Naive thymus-derived CD8-positive, alpha-beta T cell (primary cell): ENCODE measurements at places on chromosomes 11 and 22. TPM values are rescaled to one million over a fixed set of nuclear protein-coding genes. Genes with fewer than 3 reads are reported as not detected.

- H3K27ac ChIP-seq: peak overlapping the region; percentile 91
- peaks cover 13% of the 10 kb centered on the region for H3K4me1 ChIP-seq
- H3K36me3 ChIP-seq: no peaks in the 10 kb centered on the region
- H3K27me3 ChIP-seq: no peaks in the 10 kb centered on the region
These were observed 995 bp downstream of the TMEM134 start for GRCh38 chr11:67468056-67468455.

DNA sequence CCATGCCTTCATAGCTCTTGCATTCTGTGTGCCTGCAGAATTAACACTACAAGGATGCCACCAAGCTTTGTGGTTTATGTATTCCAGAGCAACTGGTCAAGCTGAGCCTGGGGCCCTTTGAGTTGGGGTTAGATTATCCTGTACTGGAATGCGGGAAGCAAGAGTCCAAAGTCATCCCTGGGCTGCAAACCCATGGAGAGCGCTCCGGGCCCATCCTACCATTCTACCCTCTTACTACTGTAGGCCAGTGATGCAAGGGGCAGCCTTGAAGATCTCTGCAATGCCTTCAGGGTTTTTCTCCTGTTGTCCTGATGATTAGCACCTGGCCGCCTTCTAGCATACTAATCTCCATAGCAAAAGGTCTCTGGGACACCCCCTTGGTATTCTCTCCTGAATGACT lies 51.3 kb downstream of the TUG1 start:
- no peaks in the 10 kb centered on the region for H3K36me3 ChIP-seq
- H3K4me3 ChIP-seq: no peak overlapping the region
- no peaks in the 10 kb centered on the region for H3K27me3 ChIP-seq
- H3K4me1 ChIP-seq: no peaks in the 10 kb centered on the region

OR11H1 gene
- total RNA-seq: not detected

DNA sequence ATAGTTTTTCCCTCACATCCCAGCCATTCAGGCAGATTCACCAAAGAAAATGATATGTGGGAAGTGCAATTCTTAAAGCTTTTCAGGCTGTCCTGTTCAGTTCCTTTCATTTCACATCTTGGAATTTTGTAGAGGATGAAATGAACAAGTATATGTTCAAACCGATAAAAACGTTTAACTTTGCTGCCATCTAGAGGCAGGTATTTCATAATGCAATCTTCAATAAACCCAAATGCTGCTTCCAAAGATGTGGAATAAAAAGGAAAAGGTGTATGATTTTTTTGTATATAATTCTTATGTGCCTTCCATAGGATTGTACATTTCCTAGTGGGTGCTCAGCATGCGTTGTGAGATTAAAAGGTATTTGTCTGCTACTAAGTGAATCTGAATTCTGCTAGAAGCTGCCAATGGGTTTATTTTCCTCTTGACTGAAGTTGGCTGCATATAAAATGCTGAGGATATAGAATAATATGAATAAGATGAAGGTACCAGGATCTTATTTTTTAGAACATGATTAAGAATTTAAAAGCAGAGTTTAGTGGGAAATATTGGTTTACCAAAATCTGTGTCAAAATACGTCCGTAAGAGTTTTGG lies 199.3 kb downstream of the PGR start:
- H3K36me3 ChIP-seq: no peaks in the 10 kb centered on the region
- no peaks in the 10 kb centered on the region for H3K4me1 ChIP-seq
- no peak overlapping the region for H3K27ac ChIP-seq
- H3K4me3 ChIP-seq: no peak overlapping the region
- H3K27me3 ChIP-seq: no peaks in the 10 kb centered on the region
- peak; percentile 22 for DNase-seq

- H3K27me3 ChIP-seq: peaks cover 23% of the 10 kb centered on the region
- no peak overlapping the region for H3K4me3 ChIP-seq
- no peak overlapping the region for H3K27ac ChIP-seq
- no peaks in the 10 kb centered on the region for H3K4me1 ChIP-seq
- peaks cover 2% of the 10 kb centered on the region for H3K36me3 ChIP-seq
These were observed 61.3 kb downstream of the MN1 start for GRCh38 chr22:27740202-27740748.

MS4A7 gene
- total RNA-seq: 1.3 TPM

DNA sequence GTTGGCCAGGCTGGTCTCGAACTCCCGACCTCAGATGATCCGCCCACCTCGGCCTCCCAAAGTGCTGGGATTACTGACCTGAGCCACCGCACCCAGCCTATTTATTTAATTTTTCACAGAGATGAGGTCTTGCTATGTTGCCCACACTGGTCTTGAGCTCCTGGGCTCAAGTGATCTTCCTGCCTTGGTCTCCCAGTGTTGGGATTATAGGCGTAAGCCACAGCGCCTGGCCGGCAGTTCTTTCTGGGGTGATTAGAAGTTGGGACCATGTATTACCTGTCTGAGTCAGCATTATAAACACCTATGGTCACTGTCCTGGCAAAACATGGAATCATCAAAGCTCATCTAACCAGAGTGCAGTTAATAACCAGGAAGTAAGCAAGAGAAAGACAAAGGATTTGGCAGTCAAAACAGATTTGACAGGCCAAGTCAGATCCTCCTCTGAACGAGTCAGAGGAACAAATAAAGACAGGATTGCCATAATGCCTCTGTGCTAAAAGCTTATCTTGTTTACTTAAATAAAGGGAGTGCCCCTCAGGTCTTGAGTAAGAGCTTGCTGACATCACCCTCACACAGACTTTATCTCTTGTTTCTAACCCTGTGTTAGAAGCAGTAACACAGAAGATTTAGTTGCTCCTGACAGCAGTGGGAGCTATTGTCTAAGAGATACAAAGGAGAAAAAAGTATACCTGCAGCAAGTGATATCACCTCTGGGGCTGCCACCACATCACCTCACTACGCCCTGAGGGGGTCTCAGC lies 3.7 kb downstream of the SERPIND1 start:
- no peak for DNase-seq
- no peaks in the 10 kb centered on the region for H3K4me1 ChIP-seq
- H3K27me3 ChIP-seq: no peaks in the 10 kb centered on the region
- peak overlapping the region; percentile 41 for H3K27ac ChIP-seq

- peaks cover 19% of the 10 kb centered on the region for H3K27me3 ChIP-seq
- no peak overlapping the region for H3K4me3 ChIP-seq
- H3K27ac ChIP-seq: no peak overlapping the region
These were observed 152.8 kb upstream of the ZBED5 start for GRCh38 chr11:11010624-11011127.

GRCh38 chr22:44329179-44329796 lies 16.5 kb upstream of the SHISAL1 start:
- peak overlapping the region; percentile 43 for H3K27ac ChIP-seq
- H3K4me1 ChIP-seq: peaks cover 28% of the 10 kb centered on the region
- H3K27me3 ChIP-seq: peaks cover 56% of the 10 kb centered on the region
- H3K36me3 ChIP-seq: peaks cover 5% of the 10 kb centered on the region
- peak overlapping the region; percentile 12 for H3K4me3 ChIP-seq

GRCh38 chr11:33696931-33697638 lies 3.5 kb downstream of the C11orf91 start:
- peaks cover 18% of the 10 kb centered on the region for H3K4me1 ChIP-seq
- H3K36me3 ChIP-seq: no peaks in the 10 kb centered on the region
- no peak overlapping the region for H3K4me3 ChIP-seq
- H3K27ac ChIP-seq: no peak overlapping the region
- no peak for DNase-seq

- peaks cover 14% of the 10 kb centered on the region for H3K27me3 ChIP-seq
- no peaks in the 10 kb centered on the region for H3K36me3 ChIP-seq
- H3K27ac ChIP-seq: no peak overlapping the region
- peaks cover 5% of the 10 kb centered on the region for H3K4me1 ChIP-seq
- no peak overlapping the region for H3K4me3 ChIP-seq
These were observed 25.0 kb downstream of the KRTAP5-5 start for GRCh38 chr11:1654388-1655167.

MIF gene
- 206 TPM for total RNA-seq

CRYBA4 gene
- not detected for total RNA-seq

- H3K27ac ChIP-seq: no peak overlapping the region
- no peaks in the 10 kb centered on the region for H3K27me3 ChIP-seq
- no peak overlapping the region for H3K4me3 ChIP-seq
- peaks cover 32% of the 10 kb centered on the region for H3K36me3 ChIP-seq
- peaks cover 6% of the 10 kb centered on the region for H3K4me1 ChIP-seq
These were observed 139.2 kb downstream of the WNT11 start for GRCh38 chr11:76067099-76067498.

DNA sequence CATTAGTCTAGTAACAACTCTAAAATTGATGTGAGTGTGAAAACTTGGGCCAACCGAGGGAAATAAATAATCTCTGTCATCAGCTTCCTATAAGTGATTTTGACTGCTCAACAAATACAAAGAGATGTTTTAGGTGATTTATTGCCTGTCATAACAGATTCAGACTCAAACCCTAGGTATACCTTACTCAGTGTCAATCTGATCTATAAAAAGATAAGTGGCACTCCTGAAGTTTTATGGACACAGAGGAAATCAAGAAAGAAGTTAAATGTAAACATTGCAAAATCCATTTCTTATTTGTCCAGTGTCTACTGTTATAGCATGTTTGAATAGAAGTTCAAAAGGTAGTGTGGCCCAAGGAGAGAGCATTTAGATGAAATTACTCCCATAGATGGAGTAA lies 30.4 kb upstream of the TYR start:
- no peak overlapping the region for H3K4me3 ChIP-seq
- H3K27me3 ChIP-seq: no peaks in the 10 kb centered on the region
- no peaks in the 10 kb centered on the region for H3K4me1 ChIP-seq
- H3K36me3 ChIP-seq: no peaks in the 10 kb centered on the region
- no peak for DNase-seq

DNA sequence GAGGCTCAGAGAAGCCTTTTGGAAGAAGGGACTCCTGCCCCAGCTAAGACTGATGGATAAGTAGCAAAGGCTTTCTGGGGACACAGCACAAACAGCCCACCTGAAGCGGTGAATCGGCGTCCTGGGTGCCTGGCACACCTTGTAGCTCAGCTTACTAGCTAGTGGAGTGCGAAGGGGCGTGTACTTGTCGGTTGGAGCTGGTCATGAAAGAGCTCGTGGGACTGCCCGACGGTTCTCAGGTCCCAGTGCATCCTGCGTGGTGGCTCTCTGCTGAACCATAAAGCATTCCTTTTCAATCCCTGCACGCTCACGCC lies 690 bp upstream of the UVRAG start:
- no peaks in the 10 kb centered on the region for H3K27me3 ChIP-seq
- no peaks in the 10 kb centered on the region for H3K36me3 ChIP-seq
- peak overlapping the region; percentile 97 for H3K27ac ChIP-seq
- peaks cover 2% of the 10 kb centered on the region for H3K4me1 ChIP-seq
- no peak overlapping the region for H3K4me3 ChIP-seq

DNA sequence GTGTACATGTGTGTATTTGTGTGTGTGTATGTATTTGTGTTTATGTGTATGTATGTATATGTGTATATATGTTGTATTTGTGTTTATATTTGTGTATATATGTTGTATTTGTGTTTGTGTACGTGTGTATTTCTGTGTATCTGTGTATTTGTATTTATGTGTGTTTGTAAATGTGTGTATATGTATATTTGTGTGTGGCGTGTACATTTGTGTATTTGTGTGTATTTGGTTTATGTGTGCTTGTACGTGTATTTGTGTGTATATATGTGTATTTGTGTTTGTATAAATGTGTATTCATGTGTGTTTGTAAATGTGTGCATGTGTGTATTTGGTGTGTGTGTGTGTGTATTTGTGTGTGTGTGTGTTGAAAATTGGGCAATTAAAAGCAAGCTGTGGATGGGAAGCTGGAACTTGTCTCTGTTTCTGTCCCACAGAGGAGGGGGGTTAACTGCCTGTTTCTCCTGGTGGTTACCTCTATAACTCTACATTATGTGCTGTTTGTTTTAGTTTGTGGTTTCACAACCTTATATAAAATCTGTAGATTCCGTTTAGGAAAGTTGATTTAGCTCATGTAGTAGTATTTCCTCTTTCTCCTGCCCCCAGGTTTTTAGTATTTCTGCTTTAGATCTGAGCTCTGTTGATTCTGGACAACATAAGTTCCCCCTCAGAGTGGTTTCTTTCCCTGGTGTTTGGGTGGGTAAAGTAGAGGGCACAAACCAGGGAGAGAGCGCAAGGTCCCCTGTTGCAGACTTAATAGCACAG lies 28.9 kb downstream of the AP2A2 start:
- DNase-seq: no peak
- no peaks in the 10 kb centered on the region for H3K27me3 ChIP-seq
- peaks cover 26% of the 10 kb centered on the region for H3K4me1 ChIP-seq

C22orf23 gene
- not detected for total RNA-seq

IGLL5 gene
- total RNA-seq: 2.4 TPM

DNA sequence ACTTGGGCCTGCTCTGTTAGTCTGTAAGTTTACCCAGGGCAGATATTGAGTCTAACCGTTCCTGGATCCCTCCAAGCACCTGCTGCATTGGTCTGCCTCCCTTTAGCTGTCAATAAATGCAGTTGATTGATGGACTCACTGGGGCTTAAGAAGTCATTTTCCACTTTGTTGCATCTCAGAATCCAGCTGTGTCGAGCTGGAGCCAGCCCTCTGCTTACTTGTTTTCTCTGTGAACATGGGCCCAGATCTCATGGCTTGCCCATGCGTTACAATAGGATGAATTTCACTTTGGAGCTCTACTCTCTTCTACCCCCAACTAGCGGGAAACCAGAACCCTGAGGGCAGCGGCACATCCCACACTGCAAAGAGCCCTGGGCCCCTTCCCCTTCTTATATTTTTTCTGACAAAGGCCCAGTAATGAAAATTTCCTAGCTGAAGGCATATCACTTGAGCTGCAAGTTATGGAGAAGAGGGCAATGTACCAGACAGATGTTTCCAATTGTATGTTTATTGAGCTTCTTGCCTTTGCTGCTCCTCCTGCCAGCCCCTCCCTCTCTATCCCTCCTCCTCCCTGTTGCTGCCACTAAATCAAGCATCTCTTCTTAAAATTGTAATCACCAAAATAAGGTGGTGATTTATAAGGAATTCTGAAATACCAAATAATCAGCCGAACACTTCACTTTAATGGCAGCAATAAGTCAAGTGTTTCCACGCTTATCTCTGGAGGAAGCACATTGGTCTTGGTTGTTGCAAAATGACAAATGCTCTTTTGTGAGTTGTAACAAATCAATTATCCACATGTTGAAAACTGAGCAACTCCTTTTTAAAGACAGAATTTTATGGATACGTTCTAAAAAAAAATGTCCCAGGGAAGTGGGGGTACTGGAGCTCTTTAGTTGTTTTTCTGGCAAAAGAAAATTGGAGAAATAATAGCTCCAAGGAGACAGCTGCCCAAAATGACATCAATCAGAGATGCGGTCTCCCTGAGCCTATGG lies 212.3 kb upstream of the ZBED5 start:
- no peaks in the 10 kb centered on the region for H3K27me3 ChIP-seq
- H3K27ac ChIP-seq: no peak overlapping the region
- H3K36me3 ChIP-seq: no peaks in the 10 kb centered on the region
- no peak overlapping the region for H3K4me3 ChIP-seq
- no peak for DNase-seq
